ENCODE measurements at places on chromosomes 6 and 20.

- DNase-seq = no peak
Measured at GRCh38 chr6:63348836-63349235, 29.1 kb upstream of the LGSN start.

- DNase-seq = no peak
Measured at GRCh38 chr6:33905071-33905609, 101.3 kb upstream of the MLN start.

DNA sequence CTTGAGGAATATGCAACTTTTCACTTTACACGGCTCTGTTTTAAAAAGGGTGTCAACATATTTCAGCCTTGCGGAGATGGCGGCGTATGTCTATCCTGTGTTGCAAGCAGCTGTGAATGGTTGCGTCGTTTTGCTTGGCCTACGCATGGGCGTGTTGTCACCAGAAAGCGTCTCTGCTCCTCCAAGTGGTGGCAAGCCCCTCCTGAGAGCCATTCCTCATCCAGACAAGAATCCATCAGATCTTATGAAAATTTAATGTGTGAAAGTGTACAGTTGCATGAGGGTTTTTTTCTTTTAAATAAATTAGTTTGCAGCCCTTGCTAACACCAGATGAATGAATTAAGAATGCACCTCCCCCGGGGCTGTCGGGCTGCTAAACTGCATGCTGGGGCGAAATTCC is 114.4 kb downstream of the PHACTR3 start:
- no peak for DNase-seq

GRCh38 chr6:166203641-166204222 is 36.1 kb upstream of the TBXT start:
- no peak for DNase-seq

GRCh38 chr20:63035603-63036185 is 28.9 kb upstream of the BHLHE23 start:
- no peak for DNase-seq

GRCh38 chr6:139175389-139175948 is 40.6 kb downstream of the HECA start:
- no peak for DNase-seq

- no peak for DNase-seq
Measured at GRCh38 chr6:96724641-96725040, 112.6 kb downstream of the GPR63 start.

DNA sequence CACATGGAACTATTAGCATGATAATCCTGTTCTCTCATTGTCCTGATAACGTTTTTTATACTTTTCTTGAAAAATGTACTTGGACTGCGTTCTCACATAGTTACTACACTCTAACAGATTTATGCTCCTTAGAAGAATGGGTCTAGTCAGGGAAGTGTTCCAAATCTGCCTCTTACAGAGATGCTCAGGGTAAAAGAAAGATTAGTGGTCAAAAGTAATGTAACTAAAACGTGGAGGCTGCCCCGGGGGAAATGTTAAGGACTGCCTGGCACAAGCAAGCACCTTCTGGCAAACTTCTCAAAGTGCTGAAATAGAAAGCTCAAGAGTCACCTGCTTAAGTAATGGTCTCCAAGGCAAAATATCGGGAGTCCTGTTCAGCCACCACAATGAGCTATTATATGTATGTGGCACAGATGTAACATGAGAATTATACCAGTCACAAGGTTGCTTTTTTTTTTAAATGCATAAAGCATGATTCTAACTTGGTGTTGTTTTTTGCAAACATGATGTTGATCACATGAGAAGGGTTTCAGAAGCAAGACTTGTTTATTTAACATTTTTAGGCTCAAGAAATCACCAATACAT is 244.5 kb upstream of the JARID2 start:
- DNase-seq = no peak

- DNase-seq = no peak
Measured at GRCh38 chr6:26222571-26222970, 135.3 kb downstream of the HFE start.

DNA sequence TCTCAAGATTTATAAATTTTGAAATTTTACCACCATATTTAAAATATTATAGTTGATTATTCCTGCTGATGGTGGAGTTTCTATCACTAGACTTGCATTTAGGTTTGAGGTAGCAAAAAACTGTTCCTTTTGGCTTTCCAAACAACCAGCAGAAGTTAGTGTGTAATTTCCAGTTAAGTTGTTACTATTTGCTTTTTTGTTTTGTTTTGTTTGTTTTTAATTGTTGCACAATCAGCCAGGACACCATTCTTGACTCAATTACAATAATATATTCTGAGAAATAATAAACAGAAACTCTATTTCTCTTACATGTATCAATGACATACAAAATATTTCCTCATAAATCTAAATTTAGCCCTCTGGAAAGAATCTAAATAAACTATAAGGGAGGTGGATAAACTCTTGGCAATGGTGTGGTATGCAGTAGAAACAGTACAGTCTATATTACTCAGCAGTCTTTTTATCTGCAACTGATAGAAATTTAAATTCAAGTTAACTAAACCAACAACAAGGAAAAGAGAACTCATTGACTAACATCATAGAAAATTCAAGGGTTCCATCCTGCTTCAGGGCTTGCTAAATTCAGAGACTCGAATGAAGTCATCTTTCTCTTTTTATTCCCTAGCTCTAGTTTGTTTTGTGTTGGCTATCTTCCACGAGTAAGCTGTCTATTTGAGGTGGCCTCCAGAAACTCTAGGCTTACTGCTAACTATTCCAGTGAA is 19.4 kb upstream of the COL19A1 start:
- no peak for DNase-seq

DNA sequence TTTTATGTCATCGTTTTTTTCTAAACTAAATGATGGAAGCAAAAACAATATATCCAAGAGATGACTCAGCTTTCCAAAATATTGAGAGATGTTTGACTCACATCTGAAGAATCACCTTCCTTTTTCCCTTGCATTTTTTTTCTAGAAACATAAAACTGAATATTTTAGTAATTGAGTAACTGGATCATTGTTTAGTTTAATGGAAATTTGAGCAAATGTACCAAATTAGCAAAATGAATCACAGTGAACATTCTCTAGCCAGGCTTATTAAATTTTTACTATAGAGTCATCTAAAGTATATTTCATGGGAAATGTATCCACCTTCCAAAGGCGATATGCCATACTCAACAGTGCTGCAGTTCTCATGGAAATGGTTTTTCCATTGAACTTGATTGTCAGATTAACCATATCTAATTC is 145.5 kb downstream of the TENT5A start:
- DNase-seq = peak; percentile 62

DNA sequence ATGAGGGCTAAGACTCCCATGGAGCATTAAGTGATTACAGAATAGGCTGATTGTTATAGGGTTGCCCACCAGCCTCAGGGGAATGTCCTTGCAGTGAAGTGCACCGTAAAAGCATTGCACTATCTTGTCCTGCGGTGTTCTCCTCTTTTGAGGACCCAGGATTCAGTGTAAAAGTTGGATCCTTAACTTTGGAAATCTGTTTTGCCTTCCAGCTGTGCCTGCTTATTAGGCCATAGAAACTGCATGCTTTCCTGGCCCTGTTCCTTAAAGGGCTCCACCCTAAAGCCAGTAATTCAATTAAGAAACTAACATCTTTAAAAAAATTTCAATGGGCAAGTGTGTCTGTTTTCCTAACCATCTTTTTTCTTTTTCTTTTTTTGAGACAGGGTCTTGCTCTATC is 25.4 kb upstream of the NOTCH4 start:
- DNase-seq = no peak

- no peak for DNase-seq
Measured at GRCh38 chr6:119276211-119276610, 73.3 kb downstream of the MAN1A1 start.

DNA sequence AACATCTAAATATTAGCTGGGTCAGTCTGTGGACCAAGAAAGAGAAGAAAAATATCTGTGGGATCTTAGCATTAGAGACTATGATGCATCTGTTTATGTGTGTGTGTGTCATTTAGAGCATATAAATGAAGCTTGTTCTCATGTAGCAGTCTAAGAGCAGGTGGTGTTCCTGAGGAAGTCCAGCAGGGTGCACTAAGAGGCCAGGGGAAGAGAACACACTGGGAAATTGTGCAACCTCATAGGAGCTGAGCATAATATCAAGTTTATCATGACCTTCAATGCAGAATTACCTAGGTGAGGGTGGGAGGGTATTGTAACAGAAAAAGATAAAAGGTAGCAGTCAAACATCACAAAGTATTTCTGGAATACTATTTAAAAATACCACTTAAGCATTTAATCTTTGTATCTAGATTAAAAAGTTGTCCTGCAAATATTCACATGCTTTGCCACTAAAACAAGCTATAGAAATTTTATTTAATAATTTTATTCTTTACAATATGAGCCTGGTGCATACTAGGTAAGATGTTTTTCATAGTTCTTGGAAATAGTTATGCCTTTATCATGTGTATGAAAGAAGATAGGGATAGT is 80.5 kb downstream of the SMPDL3A start:
- no peak for DNase-seq

- DNase-seq = no peak
Measured at GRCh38 chr6:15460110-15460727, 202.6 kb downstream of the DTNBP1 start.

GRCh38 chr6:72588155-72588554 is 33.7 kb upstream of the KCNQ5 start:
- no peak for DNase-seq

- no peak for DNase-seq
Measured at GRCh38 chr6:88168362-88168761, 2.2 kb upstream of the CNR1 start.

- peak; percentile 5 for DNase-seq
Measured at GRCh38 chr6:44338228-44339122, 4.0 kb upstream of the SPATS1 start.

- DNase-seq = no peak
Measured at GRCh38 chr6:110341663-110342596, 16.2 kb downstream of the METTL24 start.

GRCh38 chr6:138593124-138593877 is 94.0 kb upstream of the NHSL1 start:
- DNase-seq = peak; percentile 94

DNA sequence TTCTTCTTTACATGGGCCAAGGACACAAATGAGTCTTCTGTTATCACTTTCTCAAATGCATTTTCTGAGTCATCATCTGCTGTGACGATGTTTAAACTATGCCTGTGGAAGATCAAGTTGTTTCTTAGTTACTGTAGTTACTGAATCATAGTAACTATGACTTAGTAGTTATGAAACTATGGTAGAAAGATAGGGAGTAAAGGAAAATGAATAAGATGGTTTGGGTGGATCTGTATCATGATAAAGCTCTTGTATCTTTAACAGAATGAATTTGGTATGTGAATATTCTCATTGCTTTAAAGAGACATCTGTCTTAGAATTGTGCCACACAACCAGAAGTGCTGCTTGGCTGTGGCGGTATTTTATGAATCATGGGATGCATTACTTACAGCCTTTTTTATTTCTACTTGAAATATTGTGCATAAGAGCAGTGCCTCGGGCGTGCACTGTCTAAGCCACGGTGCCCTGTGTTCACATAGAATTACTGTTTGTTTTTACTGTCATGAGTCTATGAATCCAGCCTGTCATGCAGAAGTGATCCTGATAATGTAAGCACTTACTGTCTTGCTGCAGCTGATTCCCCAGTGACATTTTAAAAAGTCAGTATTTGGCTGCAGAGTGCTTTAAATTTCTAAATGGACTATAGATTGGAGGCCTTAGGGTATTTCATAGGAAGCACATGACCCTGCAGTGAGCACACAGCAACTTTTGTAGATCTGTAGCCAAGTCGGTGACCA is 215.2 kb downstream of the TMEM242 start:
- DNase-seq = peak; percentile 83

DNA sequence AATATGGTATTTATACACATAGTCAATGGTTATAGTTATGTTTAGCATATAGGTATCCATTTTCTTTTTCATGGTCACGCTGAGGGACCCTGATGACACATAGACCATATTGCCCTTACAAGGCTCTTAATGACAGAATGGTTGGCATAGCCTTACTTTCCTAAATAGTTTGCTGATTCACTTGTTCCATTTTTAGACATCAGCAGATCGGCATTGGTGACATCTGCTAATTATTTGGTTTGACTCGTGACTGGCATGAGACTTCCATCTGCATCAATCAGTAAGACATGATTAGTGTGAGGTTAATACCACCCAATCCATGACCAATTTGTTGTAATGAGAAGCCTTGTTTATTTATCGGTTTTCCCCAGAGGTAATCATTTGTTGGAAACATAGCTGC is 309.7 kb downstream of the ALDH8A1 start:
- no peak for DNase-seq

GRCh38 chr6:87333591-87334181 is 4.6 kb upstream of the GJB7 start:
- DNase-seq = no peak

DNA sequence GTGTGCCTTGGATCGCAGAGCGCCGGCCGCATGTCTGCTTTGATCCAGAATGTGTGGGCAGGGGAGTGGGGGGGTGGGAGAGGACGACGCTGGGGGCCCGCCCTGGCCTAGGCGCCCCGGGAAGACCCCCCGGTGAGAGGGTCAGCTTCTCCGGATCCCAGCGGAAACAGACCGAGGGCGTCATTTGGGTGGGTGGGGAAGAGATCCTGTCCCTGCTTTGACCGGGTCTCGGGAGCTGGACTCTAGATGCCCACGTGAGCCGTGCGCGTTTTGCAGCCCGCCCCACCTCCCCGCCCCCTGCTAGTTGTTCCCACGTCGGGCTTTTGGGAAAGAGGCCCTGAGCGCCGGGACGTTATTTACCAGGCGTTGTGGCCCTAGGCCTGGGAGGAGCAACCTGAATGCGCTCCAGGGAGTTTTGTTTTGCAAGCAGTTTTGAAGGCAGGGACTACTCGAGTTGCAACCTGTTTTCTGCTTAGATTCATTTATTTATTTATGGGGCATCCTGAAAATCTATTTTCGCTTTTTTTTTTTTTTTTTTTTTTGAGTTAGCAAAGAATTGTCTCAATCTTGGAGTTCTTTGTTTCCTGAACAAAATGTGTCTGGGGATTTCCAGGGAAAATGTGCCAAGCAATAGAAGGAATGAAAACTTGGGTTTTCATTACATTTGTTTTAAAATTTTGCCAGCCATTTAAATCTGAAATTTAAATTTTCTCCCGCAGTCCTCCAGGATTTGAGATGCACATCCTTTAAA is 1.6 kb downstream of the DSP start:
- DNase-seq = peak; percentile 46

- peak; percentile 17 for DNase-seq
Measured at GRCh38 chr6:130026859-130027258, 8.5 kb downstream of the L3MBTL3 start.

DNA sequence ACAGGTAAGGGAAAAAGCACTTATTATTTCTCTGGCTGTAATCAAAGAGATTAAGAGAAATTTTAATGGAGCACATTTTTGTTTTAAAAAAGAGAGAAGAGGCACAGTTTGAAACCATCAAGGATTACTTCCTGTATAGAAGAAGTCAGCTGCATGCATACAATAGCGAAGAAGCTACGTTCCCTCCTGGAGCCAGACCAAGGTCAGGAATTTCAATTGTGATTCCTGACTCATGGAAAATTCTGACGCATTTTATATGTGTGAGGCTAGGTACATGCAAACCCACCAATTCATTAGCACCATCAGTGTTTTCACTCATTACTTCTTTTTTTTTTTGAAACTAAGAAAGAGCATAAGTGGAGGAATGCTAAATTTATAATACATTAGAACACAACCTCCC is 232.7 kb upstream of the SGK1 start:
- no peak for DNase-seq
